IPS-NIHi11 (cell line): ENCODE measurements at places on chromosomes 3 and 15.

DNA sequence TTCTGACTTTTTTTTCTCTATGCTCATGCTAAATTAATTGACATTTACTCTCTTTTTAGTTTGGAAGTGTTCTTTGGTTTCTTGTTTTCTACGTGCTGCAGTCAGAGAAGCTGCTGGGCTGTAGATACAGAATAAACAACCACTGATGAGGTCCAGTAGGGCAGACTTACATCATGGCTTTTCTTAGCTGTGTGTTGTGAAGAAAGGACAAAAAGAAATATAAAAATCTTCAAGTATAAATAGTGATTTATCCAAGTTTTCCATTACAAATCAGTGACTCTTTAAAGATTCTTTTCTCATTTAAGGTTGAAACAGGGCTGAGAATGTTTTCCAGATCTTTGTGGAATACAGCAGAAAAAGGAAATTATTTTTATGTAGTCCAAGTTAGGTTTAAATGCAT lies 122.2 kb downstream of the CMSS1 start:
- DNase-seq = no peak

DNA sequence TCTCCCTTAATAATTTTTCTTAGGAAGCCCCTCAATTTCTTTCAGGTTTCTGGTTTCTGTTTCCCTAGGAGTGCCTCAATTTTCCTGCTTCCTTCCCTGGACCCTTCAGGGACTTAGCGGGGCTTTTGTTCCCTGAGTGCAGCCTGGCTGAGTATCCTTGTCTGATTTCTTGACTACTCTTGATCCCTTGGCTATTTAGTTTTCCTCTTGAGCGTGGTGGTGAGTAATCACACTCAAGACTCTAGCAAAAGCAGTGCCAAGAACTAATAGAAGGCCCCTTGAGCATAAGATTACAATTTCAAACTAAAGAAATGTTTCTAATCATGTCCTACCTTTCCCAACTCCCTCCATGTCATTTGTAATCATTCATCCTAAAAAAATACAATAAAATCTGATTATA lies 94.3 kb upstream of the C3orf80 start:
- no peak for DNase-seq

DNA sequence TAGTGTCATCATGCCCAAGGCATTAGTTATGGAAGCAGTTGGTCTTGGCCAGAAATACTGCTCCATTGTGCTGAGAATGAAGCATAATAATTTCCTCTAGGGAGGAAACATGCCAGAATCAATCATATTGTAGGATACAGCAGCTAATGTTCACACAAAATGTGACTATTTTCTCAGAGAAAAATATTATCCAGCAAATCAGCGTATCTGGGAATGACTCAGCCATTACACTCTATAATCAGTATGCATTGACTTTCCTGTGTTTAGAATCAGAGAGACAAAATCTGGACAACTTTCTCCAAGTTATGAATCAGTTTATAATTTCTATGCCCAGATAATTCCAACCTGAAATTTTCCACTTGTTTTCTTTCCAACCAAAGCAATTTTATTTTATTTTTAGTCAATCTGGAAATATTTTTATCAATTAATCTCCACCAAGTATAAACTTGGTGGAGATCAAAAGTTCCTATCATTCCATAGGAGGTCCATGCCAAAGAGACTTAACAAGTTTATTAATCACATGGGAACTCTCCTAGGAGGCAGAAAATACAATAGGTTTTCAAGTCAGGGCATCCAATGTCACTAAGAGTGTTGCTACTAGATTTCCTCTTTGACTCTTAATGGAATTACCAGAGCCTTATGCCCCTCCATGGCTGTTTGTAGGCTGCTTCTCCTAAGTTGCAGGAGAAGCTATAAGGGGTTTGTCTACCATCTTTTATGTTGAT lies 36.4 kb downstream of the SUCNR1 start:
- DNase-seq = no peak

GRCh38 chr3:122969585-122970469 lies 57.7 kb downstream of the SEMA5B start:
- no peak for DNase-seq

- no peak for DNase-seq
Measured at GRCh38 chr3:88879905-88880304, 227.5 kb upstream of the EPHA3 start.

GRCh38 chr3:61578667-61579367 lies 17.4 kb downstream of the PTPRG start:
- no peak for DNase-seq

DNA sequence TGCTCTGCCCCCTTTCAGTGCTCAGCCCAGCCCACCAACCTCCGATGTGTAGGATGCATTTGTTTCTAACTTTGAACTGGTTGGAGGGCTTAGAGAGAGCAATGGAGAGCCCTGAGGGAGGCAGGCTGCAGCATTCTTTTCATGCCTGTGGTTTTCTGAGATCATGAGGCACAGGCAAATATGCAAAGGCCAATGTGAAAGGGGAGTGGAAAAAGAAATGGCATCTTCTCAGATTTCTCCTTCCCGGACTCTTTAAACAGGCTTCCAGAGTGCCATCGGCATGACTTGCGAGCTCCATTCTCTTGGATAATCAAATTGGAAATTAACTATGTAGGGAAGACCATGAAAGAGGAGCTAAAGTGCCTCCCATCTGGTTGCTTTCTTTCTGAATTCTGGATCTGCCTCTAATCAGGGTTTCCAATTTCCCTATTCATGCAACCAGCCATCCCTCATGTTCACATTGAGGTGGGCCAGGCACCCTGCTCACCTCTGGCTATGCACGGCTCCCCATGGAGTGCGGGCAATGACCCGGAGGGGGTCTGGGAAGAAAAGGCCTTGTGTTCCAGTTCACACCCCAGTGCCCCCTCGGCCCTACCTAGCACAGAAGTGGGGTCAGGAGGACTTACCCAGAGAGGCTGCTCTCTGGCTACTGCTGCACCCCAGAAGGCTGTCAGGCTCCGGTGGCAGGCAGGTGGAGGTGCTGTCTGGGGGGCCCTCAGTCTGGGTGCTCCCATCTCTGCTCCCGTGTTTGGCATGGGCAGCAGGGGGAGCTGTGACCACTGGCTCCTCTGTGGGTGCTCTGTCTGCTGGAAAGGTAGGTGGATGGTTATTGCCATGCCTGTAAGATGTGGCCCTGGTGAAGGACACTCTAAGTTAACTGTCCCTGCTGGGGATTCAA lies 16.1 kb downstream of the AMOTL2 start:
- peak; percentile 49 for DNase-seq

GRCh38 chr3:165502707-165503106 lies 306.5 kb upstream of the SLITRK3 start:
- no peak for DNase-seq

- DNase-seq = no peak
Measured at GRCh38 chr15:94411846-94412245, 180.5 kb downstream of the MCTP2 start.

- DNase-seq = no peak
Measured at GRCh38 chr15:75225951-75226732, 24.5 kb downstream of the C15orf39 start.

DNA sequence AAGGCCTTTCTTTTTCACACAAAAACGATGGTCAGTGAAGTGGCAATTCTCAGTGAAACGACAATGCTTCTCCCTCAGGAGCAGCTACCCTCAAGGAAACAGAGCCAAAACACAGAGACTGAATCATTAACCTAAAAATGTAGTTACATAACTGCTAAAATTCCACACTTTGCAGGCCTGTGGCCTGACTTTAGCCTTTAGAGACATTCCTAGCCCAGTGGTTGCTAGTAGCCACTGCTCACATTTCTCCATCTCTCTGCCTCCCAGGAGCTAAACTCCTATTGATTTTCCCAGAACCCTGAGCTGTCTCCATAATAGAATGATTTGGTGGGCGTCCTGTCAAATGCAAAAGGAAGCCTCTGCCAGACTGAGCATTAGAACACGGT lies 630.1 kb upstream of the KCNMB2 start:
- peak; percentile 35 for DNase-seq
